Neural crest cell (in vitro differentiated cells): ENCODE measurements at places on chromosomes 1 and 21. TPM values are rescaled to one million over a fixed set of nuclear protein-coding genes. Genes with fewer than 3 reads are reported as not detected.

FAM131C gene
- total RNA-seq, result 0.48 and 0.68 TPM in 2 replicates

PYGO2 gene
- 63.3 and 65.1 TPM in 2 replicates for total RNA-seq

WDR64 gene
- 0.32 TPM in 1 of 2 replicates, not detected in the other for total RNA-seq

KRTAP7-1 gene
- total RNA-seq, result not detected in 2 replicates

CYP4A11 gene
- total RNA-seq, result not detected in 2 replicates

GRCh38 chr1:10085076-10085475, 52.3 kb downstream of the UBE4B start:
- no peaks in the 10 kb centered on the region for H3K27me3 ChIP-seq
- H3K27ac ChIP-seq, result peak overlapping the region; percentile 68
- H3K4me3 ChIP-seq, result no peak overlapping the region
- DNase-seq, result no peak

- H3K27me3 ChIP-seq, result no peaks in the 10 kb centered on the region
- H3K36me3 ChIP-seq, result no peaks in the 10 kb centered on the region
- no peak for DNase-seq
- H3K4me1 ChIP-seq, result no peaks in the 10 kb centered on the region
- no peak overlapping the region for H3K27ac ChIP-seq
Measured at GRCh38 chr1:193421487-193421886, 235.1 kb upstream of the B3GALT2 start.

DNA sequence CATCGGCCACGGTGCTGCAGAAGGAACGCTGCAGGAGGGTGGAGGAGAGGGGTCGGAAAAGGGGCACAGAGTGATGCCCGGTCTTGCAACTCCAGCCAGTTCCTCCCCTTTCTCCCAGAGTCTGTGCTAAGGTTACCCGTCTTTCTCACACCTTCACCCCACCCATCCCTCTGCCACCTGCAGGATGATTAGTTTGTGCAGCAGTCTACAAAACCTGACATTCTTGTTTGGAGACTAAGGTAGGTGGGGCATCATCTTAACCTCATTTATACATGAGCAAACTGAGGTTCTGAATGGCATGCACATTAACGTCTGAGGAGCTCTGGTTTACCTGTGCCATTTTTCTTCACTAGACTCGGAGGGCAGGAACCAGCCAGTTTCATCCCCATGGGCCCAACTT, 232.3 kb downstream of the GRIK3 start:
- H3K27ac ChIP-seq, result no peak overlapping the region
- no peaks in the 10 kb centered on the region for H3K36me3 ChIP-seq
- DNase-seq, result no peak
- no peak overlapping the region for H3K4me3 ChIP-seq
- H3K4me1 ChIP-seq, result no peaks in the 10 kb centered on the region
- no peaks in the 10 kb centered on the region for H3K27me3 ChIP-seq

DNA sequence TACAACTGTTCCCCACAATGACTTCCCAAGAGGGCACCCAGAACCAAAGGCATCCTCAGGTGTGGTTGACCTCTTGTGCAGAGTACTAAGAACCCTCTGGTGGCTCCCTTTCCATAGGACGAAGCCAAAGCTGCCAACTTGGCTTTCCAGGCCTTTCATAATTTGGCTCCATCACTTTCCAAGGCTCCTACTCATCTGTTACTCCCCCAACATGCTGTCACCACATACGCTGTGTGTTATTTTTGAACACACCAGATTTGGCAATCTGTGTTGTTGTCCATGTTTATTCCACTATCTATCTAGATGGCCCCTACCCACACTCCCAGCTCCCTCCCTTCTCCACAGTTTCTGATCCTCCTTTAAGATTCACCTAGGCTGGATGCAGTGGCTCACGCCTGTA, 10.2 kb upstream of the NKAIN1 start:
- no peaks in the 10 kb centered on the region for H3K36me3 ChIP-seq
- no peak overlapping the region for H3K27ac ChIP-seq
- no peak overlapping the region for H3K4me3 ChIP-seq
- no peak for DNase-seq
- no peaks in the 10 kb centered on the region for H3K27me3 ChIP-seq

DNA sequence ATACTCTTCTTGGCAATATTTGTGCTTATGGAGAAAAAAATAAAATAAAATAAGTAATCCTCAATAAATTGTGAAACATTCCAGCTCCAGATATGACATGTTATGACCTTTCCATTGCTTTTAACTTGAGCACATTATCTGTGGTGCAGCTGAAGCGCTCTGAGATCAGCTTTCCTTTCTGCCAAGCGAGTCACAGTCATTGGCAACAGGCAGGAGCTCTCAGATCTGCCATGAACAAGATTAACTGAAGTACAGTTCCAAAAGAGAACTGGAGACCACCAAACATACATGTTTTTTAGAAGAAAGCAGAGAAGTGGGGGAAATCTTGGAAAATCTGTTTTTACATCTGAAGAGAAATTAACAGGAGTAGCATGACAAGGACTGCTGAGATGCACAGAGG, 89.2 kb upstream of the DSCAM start:
- no peak overlapping the region for H3K4me3 ChIP-seq
- DNase-seq, result no peak
- H3K27me3 ChIP-seq, result peaks cover 4% of the 10 kb centered on the region
- H3K36me3 ChIP-seq, result no peaks in the 10 kb centered on the region
- no peak overlapping the region for H3K27ac ChIP-seq

- H3K27ac ChIP-seq, result no peak overlapping the region
- H3K36me3 ChIP-seq, result no peaks in the 10 kb centered on the region
- DNase-seq, result no peak
- no peaks in the 10 kb centered on the region for H3K4me1 ChIP-seq
- H3K27me3 ChIP-seq, result peaks cover 15% of the 10 kb centered on the region
Measured at GRCh38 chr1:29830916-29831315, 594.6 kb downstream of the PTPRU start.

- DNase-seq, result peak; percentile 27
- no peaks in the 10 kb centered on the region for H3K27me3 ChIP-seq
- no peak overlapping the region for H3K4me3 ChIP-seq
- no peak overlapping the region for H3K27ac ChIP-seq
- H3K36me3 ChIP-seq, result no peaks in the 10 kb centered on the region
Measured at GRCh38 chr1:67211589-67212563, 45.6 kb downstream of the IL23R start.

DNA sequence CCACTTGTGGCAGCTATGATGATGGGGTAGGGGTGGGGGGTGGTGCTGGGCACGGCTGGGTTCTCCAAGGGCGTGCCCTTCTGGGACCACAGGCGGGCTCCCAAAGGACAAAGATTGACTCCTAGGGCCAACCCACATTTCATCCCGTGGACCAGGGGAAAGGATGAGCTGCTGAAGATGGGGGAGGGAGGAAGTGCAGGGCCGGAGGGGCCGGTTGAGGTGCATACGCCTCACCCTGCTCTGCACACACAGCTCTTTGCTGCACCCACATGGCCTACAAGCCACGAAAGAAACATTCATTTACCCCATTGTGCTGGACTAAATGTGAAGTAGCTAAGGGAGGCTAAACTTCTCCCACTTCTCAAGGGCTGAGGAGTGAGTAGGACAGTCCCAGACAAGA, 34.2 kb upstream of the GNPAT start:
- DNase-seq, result no peak
- H3K36me3 ChIP-seq, result no peaks in the 10 kb centered on the region
- no peak overlapping the region for H3K4me3 ChIP-seq
